Skin of body (tissue), 3 donors: ENCODE measurements at places on chromosomes 3 and 15. TPM values are rescaled to one million over a fixed set of nuclear protein-coding genes. Genes with fewer than 3 reads are reported as not detected.

Gene SLC9C1
- total RNA-seq, result 0.89 TPM

Gene WNT5A
- total RNA-seq, result 28.8 TPM

Gene UACA
- total RNA-seq, result 105 TPM

Gene TOMM70
- 49.2 TPM for total RNA-seq

Gene RASL12
- total RNA-seq, result 12.5 TPM

Gene SLC24A5
- total RNA-seq, result 3.6 TPM

Gene NLGN1
- 9.5 TPM for total RNA-seq

Gene TNFSF10
- total RNA-seq, result 19.8 TPM

Gene CNOT10
- total RNA-seq, result 30.3 TPM

Gene CPNE4
- total RNA-seq, result 0.20 TPM

Gene CAND2
- total RNA-seq, result 6.1 TPM

Gene CCR3
- total RNA-seq, result 0.49 TPM

Gene PCYT1A
- total RNA-seq, result 42.2 TPM

Gene MYH15
- total RNA-seq, result 0.49 TPM

Gene SNRPN
- total RNA-seq, result 58.2 TPM

Gene GOLGA6B
- 0.10 TPM for total RNA-seq

Gene GOLGA8R
- 8.3 TPM for total RNA-seq

Gene HDGFL3
- total RNA-seq, result 11.7 TPM

Gene ITIH3
- 0.49 TPM for total RNA-seq

Gene LCTL
- not detected for total RNA-seq

Gene MRPS25
- 19.0 TPM for total RNA-seq

Gene THRB
- 18.1 TPM for total RNA-seq

Gene CTDSPL2
- 103 TPM for total RNA-seq

Gene OSTN
- total RNA-seq, result 0.10 TPM

Gene GOLGA8G
- total RNA-seq, result not detected

Gene RTP1
- not detected for total RNA-seq

Gene SERINC4
- 0.10 TPM for total RNA-seq

Gene MLH1
- total RNA-seq, result 50.9 TPM

Gene GNAT1
- 0.20 TPM for total RNA-seq

Gene AMT
- total RNA-seq, result 6.7 TPM

Gene COL6A5
- 0.30 TPM for total RNA-seq

Gene PCLAF
- total RNA-seq, result 21.2 TPM

Gene GOLGA6L4
- total RNA-seq, result 2.9 TPM

Gene POLR2H
- 44.3 TPM for total RNA-seq

Gene C3orf70
- total RNA-seq, result 6.5 TPM
